ENCODE measurements at places on chromosomes 12 and 14.

DNA sequence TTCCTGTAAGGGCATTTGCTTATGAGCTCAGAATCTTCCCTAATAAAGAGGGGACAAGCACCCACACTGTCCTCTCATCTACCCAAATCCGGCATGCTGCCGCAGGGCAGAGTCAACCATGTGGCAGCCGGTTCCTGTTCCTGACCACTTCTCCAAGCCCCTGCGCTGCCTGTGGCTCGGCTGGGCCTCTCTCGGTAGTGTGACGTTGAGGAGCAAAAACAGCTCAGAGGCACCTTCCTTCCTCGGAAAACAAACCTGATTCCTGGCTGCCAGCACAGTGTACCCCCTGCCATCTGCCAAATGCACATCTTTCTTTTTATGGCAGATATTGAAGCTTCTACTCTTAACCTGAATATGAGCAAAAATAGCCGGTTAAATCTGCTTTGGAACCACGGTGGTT lies 50.5 kb downstream of the CFAP251 start:
- DNase-seq, result no peak

- no peak for DNase-seq
Observed at GRCh38 chr14:88342980-88343379, 19.9 kb upstream of the KCNK10 start.

GRCh38 chr14:80146941-80147340 lies 64.4 kb downstream of the DIO2 start:
- DNase-seq, result no peak

DNA sequence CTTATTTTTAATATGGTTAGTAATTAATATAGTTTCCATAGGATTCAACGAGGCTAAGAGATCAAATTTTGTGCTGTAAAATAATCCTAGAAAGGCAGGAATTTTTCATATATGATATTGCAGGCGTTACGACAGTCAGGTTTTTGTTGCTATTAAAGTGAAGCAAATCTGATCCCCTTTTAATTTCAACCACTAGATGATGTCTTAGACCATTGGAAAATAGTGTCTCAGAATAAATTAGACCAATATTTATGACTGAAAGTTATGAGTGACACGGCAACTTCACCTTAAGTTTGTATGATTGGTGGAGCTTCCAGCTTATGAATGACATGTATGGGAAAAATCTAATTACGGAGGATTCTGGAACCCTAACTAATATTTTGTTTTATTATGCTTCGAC lies 2.5 kb downstream of the TPH2 start:
- no peak for DNase-seq

DNA sequence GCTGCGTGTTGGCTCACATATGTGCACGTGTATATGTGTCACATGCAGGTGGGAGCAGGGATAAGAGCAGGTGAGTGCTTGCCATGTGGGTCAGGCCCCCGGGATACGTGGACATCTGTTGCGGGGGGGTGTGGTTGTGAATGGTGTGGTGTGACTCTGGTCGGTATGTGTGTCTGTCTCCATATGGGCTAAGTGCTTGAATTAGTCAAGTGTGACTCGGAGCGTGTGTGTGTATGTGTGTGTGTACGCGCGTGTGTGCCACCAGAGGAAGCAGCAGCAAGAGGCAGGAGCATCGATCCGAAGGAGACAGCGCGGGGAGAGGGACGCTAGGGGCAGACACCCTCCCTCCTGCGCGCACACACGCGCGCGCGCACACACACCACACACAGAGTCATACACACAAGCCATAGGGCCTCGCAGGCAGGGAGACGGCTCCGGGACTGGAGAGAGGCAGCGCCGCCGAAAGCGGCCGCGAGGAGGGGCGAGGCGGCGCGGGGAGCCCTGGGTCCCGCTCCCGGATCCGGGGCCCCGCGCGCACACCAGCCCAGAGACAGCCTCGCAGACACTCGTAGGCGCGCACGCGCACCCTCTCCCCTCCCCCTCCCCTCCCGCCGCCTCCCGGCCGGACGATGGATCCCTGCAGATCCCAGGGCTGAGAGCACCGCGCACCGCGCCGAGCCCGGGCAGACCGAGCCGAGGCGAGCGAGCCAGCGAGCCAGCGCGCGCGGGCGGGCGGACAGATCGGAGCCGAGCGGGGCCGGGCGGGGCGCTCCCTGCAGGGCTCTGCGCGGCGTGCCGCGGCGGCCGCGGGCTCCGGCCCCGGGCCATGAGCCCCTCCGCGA lies at the start of gene ASIC1:
Gene ASIC1, plus strand, starts transcription at position 597 of the 842 bp plus-strand sequence. CDS start 1,171 bp downstream, outside the sequence.
- DNase-seq, result peak; percentile 58

- DNase-seq, result no peak
Observed at GRCh38 chr12:131264635-131265034, 310.9 kb downstream of the ADGRD1 start.

GRCh38 chr12:96220902-96221301 lies 26.7 kb downstream of the ELK3 start:
- DNase-seq, result no peak

DNA sequence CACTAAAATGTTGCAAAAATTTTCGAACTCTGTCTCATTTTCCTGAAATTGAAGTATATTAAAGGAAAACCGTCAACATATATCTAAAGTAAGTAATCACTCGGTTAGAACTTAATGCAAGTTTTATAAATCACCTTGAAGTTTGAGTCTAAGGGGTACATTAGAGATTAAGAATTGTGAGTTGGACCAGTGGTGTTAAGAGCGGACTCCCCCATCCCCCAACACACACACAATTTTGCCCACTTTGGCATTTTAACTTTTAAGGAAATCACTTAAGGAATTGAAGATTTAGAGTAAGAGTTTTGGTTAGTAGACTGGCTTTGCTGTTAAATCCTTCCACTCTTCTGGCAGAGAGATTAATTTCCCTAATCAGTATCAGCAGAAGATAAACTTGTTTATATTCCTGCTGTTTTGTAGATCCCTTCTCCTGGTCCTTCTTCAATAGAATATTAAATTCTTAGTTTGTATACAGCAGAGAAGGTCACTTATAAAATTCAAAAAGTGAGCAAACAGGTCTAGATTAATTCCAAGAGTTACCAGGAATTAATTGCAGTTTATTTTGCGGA lies 1.5 kb downstream of the HIF1A start:
- DNase-seq, result no peak

DNA sequence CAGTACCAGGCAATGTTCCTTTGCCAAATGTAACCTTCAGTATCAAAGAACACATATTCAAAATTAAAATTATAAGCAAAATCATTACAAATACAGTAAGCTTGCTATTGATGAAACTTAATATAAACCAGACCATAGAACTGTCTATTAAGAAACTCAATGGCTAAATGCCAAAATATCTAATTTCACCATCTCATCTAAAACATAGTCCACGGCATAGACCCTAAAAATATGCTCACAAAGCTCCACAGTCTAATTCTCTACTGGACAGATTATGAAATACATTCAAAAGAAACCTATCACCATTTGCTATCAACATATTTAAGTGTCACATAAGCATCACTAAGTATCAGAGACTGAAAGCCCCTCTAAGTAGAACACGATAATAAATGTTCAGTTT lies 25.2 kb downstream of the DUSP16 start:
- DNase-seq, result no peak

DNA sequence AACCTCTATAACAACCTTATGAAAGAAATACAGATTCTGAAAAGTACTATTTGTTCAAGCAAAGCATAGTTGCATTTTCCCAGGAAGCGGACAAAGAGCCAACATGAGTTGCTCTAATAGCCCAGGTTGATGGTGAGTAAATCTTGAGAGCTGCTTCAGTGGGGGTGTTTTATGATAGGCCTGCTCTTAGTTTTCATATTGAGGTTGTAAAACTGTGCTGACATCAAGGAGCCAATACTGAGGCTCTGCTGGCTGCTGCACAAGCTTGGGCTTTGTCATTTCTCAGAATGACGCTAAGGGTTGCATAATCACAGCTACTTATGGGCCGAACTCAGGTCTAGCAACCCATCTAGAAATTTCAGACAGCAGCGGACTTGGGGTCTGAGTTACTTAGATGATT lies 11.5 kb downstream of the TBC1D30 start:
- DNase-seq, result no peak

- no peak for DNase-seq
Observed at GRCh38 chr14:104080376-104081260, 4.9 kb upstream of the ASPG start.
